ENCODE measurements at places on chromosomes 3 and 15.

DNA sequence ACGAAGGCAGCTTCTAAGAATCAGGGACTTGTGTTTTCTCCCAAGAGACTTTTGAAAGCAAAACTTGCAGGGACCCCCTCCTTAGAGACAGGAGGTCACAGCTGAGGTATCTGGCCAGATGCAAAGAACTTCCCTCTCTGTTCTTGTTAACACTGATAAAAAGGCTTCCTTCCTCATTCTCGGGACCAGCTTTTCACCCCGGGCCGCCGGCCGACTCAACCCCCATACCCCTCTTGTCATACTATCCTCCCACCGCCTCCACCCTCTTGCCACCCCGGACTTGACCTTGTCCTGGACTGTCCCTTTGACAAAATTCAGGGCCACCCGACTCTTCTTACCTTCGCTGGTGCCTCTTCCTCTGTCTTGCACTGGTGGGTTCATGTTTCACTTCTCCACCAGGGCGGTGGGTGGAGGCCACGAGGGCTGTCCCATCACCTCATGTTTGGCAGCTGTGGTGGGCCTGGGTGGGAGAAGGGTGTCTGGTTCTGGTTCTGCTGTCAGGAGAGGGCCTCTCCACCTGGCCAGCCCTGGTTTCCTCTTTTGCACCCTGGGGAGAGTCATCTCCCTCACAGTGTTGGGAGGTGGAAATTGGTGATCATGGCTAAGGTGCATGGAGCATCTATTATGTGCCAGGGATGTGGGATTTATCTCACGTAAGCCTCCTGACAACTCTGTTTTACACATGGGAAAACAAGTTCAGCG lies 32.5 kb downstream of the BHLHE40 start:
- no peak for DNase-seq

DNA sequence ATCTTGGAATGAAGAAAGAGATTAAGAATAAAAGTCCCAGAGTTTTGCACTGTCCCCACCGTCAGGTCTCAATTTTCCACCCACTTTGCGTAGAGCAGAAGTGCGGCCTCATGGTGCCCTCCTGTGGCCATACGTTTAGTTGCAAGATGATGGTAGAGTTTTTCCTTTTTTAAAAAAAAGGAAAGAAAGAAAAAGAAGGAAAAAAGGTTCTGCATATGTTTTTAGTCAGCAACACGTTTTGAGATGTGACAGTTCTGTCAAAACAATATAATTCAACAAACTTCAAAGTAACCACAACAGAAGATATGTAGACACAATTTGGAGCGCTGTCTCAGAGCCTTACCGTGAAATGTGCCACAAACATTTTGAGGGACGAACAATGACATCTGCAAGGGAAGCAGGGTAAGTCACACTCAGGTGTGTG lies 24.6 kb downstream of the EBLN2 start:
- peak; percentile 51 for DNase-seq

- no peak for DNase-seq
Measured at GRCh38 chr3:126142652-126143051, 37.7 kb downstream of the ALDH1L1 start.

GRCh38 chr3:122928396-122929187 lies 99.0 kb downstream of the SEMA5B start:
- no peak for DNase-seq

DNA sequence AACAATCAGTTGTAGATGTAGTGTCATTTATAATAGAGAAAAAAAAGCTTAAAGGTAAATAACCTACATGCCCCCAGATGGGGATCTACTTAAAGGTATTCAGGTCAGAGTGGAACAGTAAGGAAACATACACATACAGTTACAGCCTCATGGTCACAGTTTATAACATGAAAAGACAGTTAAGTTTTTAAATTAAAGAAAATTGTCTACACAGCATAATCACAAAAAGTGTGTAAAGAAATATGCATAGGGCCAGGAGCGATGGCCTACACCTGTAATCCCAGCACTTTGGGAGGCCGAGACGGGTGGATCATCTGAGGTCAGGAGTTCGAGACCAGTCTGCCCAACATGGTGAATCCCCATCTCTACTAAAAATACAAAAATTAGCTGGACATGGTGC lies 6.8 kb downstream of the RHOV start:
- DNase-seq, result no peak

DNA sequence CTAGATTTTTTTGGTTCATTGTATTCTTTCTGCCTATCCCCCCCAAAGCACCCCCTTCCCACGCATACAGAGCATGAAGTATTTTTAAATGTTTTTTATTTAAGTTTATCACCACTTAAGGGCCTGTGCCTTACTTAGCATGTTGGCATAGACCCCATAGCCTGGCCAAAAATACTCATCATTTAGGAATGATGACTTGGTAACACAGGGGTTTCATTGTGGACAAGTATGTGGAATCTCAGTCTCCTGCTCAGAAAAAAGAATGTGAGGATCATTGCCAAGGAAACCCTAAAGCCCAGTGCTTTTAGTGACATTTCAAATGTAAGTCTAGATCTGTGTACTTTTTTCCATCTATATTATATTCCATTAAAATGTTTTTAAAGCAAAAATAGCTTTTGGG lies 146.3 kb downstream of the ALCAM start:
- DNase-seq, result no peak

DNA sequence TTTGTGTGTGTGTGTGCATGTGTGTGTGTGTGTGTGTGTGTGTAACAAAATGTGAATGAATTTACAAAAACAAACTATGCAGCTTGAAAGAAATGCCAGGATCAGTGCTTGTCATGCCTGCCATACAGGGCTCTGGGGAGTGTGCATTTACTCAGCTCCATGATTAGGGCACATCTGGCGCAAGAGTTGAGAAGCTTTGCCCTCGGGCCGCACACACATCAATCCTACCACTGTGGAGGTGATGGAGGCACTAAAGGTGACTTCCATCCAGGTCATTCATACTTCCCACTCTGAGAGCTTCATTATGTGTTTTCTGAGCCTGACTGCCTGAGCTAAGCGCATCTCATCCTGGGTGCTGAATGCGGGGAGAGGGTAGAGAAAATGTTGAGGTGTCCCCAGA lies 72.0 kb upstream of the ZBED2 start:
- no peak for DNase-seq

DNA sequence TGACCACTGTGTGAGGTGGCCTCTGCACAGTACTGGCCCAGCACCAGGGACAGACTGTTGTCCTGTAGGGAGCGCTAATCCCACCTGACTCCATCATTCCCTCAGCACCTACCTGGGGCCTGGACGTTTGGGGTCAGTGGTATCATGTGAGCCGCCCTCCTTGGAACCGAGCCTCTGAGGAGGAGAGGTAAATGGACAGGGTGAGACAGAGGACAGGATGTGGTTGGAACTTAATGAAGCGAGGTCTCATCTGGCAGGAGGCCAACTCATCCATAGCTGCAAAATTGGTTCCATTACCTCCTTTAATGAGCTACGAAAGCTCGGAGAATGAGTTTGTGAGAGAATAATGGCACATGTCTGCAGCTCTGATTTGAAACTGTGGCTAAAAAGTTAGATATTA lies 13.9 kb downstream of the MAPKAPK3 start:
- peak; percentile 53 for DNase-seq

DNA sequence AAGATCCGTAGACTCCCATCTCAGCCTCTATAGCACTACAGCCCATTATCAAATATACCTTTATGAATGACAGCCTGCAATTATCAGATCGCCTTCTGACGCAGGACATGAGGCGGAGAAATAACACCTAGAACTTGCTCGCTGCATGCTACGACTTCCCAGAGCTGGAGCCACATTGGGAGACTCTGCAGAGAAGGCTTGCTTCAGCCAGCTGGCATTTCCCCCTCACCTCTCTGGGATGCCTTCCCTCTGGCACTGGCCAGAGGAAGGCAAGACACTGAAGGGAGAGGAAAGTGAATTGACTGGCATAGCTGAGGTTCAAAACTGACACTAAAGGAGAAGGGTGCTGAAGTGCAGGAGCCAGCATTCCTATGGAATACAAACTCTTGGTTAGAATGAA lies 131.7 kb downstream of the GABRB3 start:
- no peak for DNase-seq

GRCh38 chr3:123568034-123568433 lies 16.8 kb downstream of the HACD2 start:
- DNase-seq, result no peak

DNA sequence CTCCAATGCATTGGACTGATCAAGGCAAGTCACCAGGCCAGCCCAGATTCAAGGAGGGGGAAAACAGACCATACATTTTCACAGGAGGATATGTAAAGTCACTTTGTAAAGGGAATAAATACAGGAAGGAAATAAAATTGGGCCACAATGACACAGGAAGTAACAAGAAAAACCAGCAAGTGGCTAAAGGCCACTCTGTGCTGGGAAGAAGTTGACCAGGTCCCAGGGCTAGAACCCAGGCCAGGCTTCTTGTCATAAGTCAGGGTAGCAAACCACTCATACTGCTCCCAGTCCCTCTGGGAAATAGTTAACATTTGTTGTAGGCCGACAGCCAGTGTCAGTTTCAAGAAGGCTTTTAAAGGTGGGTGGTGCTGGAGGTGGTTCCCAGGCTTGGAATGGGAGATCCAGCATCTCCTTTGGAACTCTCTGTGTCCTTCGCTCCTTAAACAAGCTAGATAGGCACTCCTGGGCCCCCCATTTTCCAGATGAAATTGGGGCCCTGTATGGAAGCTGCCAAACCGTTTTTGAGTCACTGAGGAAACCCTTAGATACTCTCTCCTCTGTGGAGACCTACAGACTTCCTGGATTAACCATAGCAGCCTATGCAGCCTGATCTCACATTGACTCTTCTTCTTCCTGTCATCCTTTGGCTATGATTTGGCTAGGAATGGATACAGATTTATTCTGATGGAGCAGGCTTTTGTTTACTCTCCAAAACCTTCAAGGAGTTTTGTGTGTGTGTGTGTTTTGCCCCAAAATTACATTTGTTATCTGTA lies 14.7 kb upstream of the EDC3 start:
- no peak for DNase-seq

DNA sequence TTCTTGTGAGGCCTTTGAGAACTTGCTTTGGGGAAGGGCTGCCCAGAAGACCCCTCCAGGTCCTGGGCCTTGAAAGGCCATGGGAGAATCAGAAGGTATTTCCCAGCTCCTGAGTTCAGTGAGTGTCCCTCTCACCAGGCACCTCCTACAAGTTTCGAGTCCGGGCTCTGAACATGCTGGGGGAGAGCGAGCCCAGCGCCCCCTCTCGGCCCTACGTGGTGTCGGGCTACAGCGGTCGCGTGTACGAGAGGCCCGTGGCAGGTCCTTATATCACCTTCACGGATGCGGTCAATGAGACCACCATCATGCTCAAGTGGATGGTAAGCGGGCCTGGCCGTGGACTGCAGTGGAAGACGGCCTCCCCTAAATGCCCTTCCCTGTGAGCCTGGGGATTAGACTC lies 68.3 kb downstream of the BOC start:
- DNase-seq, result no peak

DNA sequence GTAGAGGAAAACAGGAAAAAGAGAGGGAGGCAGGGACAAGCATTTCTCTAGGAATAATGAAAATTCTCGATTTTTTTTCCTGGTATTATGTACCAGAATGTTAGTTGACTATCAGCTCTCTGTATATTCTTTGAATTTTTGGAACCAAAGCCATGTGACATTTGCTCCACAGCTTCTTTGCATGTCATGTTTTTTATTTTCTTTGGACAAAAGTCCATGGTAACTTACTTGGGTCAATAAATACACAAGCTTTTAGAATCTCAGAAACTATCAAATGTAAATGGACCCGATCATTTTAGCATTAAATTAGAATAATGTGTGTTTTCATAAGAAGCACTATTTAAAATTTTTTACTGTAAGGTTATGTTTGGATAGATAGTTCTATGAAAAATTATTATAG lies 320.5 kb downstream of the ZIC1 start:
- no peak for DNase-seq

DNA sequence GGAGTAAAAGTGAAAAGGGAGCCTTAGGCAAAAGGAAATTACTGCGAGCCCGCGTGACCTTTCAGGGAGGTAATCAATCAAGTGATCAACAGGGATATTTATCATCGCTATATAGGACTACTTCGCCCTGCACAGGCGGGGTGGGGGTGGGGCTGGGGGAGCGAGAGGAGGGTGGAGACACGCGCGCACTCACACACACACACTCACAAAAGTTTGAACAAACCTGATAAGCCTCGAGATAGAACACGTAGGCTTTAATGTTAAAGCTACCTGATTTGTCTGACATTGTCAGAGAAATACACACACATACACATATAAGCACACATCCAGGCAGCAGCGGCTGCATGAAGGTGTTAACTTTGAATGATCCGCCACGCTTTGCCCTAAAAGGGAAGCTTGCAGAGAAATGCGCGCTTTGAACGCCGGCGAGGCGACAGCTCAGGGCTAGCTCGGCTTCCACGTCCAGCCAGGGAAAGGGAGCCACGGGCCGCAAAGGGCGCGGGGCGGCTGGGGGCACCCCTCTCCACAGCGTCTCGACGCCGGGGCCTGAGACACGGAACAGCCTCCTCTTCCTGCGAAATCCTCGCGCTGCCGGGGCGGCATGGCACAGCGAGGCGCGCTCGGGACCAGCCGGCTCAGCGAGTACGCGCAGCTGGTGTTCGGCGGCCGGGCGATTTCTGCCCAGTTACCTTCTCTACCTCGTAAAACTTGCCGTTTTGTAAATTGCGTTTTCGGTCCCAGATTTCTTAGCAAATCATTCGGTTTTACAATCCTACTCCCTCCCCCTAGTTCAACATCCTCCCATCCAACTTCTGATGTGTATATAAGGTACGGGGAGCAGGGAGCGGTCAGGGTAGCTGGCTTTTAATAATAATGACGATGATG lies 4.8 kb upstream of the MECOM start:
- peak; percentile 92 for DNase-seq

DNA sequence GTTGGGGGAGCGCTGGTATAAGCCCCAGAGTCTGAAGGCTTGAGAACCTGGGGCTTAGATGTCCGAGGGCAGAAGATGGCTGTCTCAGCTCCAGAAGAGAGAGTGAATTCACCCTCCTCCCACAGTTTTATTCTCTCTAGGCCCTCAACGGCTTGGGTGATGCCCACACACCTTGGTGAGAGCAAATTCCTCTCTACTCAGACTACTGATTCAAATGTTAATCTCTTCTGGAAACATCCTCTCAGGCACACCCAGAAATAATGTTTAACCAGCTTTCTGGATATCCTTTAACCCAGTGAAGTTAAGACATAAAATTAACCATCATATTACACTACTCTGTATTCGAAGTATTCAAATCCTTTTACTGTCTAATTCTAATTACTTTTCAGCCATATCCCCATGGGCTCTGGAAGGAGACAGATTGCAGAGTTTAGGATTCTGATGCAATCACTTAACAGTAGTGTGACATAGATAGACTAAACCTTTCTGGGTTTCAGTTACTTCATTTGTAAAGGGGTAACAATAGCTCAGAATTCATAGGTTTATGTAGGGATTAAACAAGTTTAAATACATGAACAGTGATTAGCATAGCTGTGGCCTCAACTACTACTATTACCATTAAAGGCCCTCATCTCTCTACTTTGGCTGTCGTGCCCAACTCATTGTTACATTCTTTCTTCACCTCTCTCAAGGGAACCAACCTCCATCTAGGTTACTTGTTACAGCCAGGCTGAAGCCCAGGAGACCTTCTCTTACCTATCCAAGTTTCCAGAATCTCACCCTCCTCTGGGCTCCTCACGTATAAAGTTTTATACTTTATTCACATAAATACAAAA lies 25.7 kb upstream of the ANO10 start:
- DNase-seq, result no peak

GRCh38 chr3:119937229-119937628 lies 155.3 kb downstream of the NR1I2 start:
- DNase-seq, result no peak
